ENCODE measurements at places on chromosomes 7 and 10.

DNA sequence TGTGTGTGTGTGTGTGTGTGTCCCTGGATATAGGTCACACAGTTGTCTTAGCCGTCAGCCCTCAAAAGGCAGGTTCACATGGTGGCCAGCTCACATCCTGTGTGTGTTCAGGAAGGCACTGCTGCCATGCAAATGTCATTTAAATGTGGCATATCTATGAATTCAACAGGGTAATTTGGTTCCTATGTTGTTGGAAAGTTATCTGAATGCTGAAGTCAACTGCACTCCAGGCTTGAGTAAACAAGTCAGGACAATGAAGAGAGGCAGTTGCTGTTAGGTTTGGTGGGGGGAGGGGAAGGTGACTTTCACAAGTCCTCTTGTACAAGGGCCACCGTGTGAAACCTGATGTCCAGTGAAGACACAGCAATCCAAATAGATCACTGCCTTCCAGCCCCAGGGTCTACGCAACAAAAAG, 61.1 kb downstream of the PTPRE start:
- no peak for DNase-seq

DNA sequence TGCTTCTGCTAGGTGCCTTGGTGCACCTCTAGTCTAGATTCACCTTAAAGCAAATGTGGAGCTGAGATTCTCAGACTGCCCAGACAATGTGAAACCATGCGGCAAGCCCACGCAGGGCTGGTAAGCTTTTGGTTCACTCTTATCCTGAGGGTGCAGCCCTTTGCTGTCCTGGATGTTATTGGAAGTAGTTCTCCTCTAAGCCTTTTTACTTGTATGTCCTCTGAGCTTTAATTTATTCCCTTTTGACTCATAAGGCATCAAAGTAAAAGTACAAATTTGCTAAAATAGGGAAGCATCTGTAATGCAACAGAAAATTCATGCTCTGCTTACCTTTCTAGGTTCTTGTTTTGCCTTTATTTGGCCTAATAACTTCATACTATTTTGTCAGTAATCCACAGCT, 186.8 kb downstream of the MACC1 start:
- DNase-seq: no peak

DNA sequence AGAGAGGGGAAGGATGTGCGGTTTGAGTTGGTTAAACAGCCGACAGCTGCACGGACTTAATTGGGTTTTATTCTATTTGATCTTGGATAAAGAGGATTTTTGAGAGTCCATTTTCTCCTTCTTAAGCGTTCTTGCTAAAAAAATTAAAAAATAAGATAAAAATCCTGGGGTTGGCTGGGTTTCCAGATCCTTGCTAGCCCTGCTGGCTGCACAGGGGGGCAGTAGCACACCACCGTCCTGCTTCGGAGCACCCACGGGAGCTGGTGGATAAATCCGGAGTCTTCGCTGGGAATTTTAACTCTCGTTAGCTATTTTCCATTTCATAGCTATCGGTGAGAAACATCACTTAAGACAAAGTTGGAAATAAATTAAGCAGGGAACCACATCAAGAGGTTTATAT, 792.0 kb downstream of the TYW1 start:
- no peak for DNase-seq

GRCh38 chr10:90917238-90917967, 3.5 kb downstream of the ANKRD1 start:
- no peak for DNase-seq

DNA sequence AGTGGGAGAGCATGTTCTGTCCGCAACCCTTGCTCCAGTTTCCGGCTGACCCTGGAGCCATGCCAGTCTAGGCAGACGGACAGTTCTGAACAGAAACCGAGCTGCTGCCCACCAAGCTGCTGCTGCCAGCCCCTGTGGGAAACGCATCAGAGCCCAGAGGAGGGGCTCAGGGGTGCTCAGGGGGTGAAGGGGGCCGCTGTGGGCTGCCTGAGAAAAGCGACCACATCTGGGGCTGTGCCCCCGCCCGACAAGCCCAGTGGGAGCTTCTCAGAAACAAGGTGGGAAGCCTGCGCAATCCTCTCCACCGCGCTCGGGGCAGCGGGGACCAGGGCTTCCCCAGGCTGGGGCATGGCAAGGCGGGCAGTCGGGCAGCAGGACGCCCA, 38.8 kb upstream of the CFAP46 start:
- DNase-seq: no peak

- DNase-seq: no peak
Observed at GRCh38 chr10:110516815-110517492, 19.2 kb downstream of the DUSP5 start.

GRCh38 chr10:87546210-87546609, 41.5 kb downstream of the MINPP1 start:
- DNase-seq: no peak

DNA sequence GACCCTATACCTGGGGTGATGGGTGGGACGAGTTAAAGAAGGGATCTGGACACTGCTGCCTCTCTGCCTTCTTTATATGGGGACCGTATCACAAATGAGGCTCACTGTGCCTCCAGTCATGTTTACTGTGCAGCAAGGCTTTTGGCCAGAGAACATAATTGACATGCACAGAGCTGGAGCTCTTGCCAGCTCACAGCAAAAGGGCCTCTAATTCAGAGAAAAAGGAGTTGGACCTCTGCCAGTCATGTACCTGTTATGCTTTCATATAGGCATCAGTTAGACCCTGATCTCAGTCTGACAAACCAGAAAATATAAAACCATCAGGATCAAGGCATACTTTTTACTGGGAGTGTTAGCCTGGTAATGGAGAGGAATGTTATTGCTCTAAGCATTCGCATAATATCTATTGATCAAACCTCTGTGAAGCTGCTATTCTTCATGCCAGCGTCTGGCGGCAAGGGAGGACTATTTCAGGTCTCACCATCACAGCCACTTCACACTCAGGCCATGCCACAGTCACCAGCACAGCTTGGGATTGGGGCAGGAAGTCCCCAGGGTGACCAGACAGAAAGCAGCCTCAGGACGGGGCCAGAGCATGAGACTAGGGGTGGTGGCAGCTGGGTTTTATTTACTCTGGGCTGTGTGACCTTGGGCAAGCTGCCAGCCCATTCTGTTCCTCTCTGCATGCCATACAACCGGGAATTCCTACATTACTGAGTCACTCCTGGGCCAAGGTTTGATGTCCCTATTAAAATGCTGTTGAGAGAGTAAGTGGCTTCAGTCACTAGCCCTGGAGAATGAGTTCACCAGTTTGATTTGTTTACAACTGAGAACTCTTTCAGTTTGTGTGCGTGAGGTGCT, 90.1 kb downstream of the NPSR1 start:
- no peak for DNase-seq

- no peak for DNase-seq
Observed at GRCh38 chr10:697097-697875, 7.8 kb upstream of the DIP2C start.

DNA sequence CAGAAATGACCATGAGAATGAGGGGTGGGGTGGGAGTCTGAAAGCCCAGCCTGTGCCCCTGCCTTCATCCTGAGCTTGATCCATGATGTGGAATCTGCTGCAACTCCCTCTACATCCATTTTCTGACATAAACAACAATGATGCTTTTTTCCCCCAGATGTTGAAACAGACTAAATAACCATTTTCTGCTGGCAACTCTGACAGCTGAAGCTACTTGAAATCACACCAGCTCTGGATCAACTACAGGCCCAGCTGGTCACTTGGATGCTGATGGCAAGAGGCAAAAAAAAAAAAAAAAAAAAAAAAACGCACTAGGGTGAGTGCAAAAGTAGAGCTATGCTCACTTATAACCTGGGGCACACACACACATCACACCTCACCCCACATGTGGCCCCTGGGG, 74.2 kb downstream of the FAM107B start:
- DNase-seq: no peak

DNA sequence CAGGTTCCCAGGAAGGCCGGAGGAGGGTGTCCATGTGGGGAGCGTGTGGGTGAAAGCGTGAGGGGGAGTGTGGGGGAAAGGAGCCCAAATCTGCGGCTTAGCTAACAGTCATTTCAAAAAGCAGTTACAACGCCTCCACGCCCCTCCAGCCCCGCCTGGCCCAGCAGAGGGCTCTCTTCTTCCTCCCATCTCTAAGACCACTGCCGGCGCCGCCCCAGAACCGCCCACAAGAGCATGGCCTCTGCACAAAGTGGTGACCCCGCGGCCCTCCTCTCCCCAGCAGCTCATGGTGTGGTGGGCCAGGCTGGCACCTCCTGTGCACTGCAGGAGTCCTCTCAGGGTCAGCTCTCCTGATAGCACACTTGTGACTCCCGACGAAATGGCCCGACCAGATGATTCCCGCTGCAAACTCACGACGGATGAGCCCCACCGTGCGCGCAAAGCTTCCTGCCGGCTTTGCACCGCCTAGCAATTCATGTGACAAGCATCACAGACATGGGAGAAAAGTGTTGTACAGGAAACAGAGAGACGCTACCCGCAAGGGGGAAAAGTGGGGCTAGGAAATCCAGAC, 12.4 kb upstream of the HUS1 start:
- DNase-seq: peak; percentile 48

DNA sequence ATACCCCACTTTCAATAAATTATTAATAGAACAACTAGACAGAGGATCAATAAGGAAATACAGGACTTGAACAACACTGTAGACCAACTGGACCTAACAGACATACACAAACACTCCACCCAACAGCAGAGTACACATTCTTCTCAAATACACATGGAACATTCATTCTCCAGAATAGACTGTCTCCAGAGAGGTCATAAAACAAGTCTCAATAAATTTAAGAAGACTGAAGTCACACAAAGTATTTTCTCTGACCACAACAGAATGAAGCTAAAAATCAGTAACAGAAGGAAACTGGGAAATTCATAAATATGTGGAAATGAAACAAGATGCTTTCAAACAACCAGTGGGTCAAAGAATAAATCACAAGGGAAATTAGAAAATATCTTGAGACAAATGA, 119.8 kb downstream of the SMURF1 start:
- DNase-seq: no peak

DNA sequence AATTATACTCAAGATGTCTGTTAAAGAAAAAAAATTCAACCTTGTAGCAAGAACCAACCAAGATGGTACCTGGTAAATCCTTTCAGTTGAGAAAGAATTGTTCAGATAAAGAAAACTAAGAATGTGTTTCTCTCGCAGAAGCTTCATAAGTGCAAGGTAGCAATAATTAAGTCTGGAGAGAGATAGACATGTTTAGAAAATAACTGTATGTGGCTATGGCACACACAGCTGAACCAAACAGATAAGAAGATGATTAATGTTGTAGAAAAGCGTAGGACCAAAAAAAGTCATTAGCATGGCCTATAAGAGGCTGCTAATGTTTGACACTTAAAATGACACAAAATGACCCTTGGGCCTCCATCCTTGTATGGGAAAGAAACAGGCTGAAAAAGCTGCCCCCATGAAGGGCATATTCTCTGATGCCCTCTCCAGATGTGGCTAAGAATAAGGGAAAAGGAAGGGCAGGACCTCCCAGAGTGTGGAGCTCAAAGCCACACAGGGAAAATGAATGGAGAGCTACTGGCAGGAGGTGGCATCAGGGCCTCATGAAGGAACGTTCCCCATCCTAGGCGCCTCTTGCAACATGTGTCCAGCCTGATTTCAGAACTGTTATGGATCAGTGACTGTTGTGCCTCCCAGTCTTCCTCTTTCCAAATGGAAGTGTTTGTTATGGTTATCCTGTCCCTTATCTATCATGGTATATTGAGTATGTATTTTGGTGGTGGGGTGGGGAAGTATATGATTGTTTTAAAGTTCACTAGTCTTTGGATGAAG, 30.7 kb downstream of the TLL2 start:
- DNase-seq: no peak

DNA sequence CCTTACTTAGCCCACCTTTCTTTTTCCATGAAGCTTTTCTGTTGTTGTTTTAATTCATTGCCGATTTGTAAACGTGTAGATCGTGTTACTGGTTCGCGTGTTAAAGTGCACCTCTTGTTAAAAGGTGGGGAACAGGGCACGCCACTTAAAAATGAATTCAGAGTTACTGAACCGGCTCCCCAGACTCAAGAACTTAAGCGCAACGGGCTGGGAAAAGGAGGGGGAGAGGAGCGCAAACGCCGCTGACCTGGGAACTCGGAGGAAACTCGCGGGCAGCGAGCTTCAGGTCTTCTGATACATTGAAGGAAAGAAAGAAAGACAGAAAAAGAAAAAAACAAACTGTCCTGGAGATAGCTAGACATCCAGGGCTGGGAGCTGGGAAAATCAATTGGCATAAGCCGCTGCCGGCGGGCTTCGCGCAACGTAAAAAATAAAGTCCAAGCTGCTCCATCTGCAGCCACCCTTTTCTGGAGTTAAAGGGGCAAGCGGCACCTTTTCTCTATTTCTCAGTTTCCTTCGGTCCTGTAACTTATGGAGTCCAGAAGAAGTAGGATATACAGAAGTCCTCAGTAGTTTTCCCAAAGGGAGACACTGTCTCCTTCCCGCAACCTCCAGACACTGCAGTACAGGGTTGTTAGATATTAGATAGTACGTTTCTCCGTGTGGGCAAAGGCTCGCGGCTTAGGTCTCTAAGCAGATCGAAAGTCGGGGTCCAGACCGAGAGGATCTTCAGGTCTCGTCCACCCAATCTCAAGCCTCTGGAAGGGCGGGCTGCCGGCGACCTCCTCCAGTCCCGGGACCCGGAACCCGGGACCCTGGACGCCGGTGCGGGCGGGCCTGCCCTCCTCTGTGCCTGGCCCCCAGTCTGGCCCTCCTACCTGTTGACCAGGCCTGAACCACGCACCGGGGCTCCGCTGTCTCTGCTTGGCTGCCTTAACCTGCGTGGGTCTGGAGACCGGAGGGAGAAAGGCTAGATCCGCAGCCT, 1.8 kb upstream of the DLX6 start:
- no peak for DNase-seq

DNA sequence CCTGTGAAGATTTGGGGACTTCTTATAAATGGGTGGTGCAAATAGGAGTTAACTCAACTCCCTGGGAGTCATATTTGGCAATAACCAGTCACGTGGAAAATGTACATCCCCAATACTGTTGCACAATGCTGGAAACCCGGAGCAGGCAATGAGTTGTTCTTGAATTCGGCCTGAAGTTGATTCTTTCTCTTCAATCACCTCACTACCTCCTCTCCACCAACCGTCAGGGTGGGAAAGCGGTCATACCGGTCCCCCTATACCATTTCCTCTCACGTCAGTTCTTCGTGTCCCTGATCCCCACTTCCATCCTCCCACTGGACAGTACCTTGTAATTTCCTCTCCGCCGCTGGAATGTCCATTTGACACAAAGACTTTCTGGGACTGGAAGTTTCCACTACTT, 2.8 kb downstream of the GIMAP5 start:
- no peak for DNase-seq

GRCh38 chr7:138459413-138460175, 465 bp upstream of the TRIM24 start:
- DNase-seq: peak; percentile 99

- no peak for DNase-seq
Observed at GRCh38 chr10:112744181-112745096, 205.6 kb upstream of the TCF7L2 start.
